ENCODE measurements at places on chromosomes 7 and 10.

DNA sequence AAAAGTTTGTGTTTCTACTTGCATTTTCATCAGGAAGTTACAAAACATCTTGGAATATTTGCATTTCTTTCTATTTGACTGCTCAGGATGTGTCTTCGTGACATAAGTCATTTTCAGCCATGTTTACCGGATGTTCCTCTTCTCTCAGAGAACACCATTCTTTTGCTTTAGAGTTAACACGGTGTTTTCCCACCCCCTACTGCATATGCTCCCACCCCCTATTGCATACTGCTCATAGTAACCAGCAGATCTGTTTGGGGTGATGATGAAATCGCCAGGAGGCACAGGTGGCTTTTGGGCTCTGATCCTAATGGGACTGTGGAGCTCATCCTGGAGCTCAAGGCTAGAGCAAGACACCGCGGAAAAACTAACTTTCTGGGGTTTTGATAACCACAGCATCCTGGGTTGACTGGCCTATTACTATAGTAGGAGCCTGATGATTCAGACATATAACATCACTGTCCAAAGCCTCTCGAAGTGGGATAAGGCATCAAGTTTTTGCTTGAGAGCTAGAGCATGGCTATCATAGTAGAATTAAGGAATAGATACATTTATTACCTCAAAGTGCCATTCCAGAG lies 65.1 kb upstream of the BET1 start:
- no peak for DNase-seq

DNA sequence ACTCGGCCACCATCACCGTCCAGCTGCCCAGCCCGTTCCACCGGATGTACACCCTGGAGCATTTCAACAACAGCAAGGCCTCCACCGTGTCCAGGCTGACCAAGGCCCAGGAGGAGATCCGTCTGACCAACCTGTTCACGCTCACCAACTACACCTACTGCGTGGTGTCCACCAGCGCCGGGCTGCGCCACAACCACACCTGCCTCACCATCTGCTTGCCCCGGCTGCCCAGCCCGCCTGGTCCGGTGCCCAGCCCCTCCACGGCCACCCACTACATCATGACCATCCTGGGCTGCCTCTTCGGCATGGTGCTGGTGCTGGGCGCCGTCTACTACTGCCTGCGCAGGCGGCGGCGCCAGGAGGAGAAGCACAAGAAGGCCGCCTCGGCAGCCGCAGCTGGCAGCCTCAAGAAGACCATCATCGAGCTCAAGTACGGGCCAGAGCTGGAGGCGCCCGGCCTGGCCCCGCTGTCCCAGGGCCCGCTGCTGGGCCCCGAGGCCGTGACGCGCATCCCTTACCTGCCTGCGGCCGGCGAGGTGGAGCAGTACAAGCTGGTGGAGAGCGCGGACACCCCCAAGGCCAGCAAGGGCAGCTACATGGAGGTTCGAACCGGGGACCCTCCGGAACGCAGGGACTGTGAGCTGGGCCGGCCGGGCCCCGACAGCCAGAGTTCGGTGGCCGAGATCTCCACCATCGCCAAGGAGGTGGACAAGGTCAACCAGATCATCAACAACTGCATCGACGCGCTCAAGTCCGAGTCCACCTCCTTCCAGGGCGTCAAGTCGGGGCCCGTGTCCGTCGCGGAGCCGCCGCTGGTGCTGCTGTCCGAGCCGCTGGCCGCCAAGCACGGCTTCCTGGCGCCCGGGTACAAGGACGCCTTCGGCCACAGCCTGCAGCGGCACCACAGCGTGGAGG lies 75.8 kb downstream of the ELFN1 start:
- no peak for DNase-seq

- no peak for DNase-seq
These were observed 686.9 kb upstream of the C7orf33 start for GRCh38 chr7:147903536-147904218.

GRCh38 chr7:29622335-29623265 lies 59.0 kb downstream of the PRR15 start:
- no peak for DNase-seq

- no peak for DNase-seq
These were observed 246.2 kb downstream of the ETV1 start for GRCh38 chr7:13743226-13743625.

DNA sequence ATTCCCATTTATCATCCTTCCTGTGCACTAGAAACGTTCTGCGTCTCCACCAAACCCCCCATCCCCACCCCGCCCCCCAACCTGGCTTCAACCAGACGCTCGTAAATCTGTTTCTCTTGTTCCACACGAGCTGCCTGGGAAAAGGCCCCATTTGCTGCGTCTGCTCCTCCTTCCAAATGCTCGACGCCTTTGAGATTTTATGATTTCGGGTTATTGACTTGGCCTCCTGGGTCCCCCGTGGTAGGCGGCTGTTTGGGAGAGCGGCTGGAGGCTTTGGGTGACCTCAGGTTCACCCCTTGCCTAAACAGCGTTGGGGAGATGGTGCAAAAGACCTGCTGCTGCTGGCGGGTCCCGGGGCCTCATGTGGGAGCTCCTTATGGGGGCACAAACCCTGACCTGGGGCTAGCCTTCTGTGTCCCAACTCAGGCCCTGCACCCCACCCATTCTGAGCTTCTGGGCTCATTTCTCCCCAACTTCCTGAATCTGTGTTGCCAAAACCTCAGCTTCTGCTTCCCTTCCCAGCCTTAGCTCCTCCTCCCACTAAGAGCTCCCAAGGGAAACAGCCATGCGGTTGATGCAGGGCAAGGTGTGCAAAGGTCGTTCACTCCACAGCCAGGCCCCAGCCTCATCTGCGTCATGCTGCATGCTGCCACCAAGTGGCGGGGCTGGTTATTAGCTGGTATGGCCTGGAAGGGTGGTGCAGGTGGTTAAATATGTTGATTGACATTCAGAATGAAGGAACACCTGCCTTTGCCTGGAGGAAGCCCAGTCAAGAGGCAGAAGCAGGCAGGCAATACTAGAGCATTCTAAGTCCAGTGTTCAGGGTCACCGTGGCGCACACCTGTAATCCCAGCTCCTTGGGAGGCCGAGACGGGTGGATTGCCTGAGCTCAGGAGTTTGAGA lies 49.1 kb upstream of the ELN start:
- DNase-seq = no peak

- no peak for DNase-seq
These were observed 5.7 kb downstream of the GRID2IP start for GRCh38 chr7:6545398-6546126.

DNA sequence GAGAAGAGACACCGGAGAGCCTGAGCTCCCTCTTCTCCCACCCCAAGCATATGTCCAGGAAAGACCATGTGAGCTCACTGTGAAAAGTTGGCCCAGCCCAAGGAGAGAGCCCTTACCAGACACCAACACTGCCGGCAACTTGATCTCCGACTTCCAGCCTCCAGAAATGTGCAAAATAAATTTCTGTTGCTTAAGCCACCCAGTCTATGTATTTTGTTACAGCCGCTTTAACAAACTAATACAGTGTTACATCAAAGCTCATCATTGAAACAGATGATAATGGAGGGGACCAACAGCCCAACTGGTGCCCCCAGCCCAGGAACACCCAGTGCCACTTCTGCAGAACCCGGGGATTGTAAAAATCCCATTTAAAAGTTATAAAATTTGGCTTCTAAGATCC lies 18.9 kb downstream of the RGR start:
- DNase-seq = no peak

DNA sequence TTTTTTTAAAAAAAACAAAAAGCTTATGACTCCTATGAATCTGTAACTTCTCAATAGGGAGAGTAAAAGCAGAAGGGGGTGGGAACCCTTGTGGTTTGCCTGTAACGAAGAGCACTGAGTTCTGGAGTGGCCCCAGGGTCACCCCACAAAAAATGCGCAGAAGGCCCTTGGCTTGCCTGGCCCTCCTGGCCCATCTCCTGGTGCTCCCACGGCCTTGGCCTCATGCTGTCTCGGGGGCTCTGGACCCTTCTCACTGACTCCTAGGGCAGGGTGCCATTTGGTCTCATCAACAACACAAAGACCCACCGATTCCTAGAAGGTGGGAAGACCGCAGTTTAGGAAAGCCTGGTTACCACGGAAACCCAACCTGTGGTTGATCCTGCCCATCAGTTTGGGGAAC lies 40.8 kb downstream of the ZNF467 start:
- no peak for DNase-seq

GRCh38 chr10:63161592-63161991 lies 28.5 kb downstream of the NRBF2 start:
- DNase-seq = no peak

DNA sequence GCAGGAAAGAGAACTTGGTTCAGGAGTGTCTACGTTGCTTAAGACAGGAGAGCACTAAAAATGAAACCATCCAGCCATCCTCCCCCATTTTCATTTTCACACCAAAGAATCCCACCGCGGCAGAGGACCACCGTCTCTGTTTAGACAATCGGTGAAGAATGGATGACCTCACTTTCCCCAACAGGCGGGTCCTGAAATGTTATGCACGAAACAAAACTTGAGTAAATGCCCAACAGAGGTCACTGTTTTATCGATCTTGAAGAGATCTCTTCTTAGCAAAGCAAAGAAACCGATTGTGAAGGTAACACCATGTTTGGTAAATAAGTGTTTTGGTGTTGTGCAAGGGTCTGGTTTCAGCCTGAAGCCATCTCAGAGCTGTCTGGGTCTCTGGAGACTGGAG lies 1.4 kb upstream of the IL6 start:
- no peak for DNase-seq

Data from stimulated activated CD4-positive, alpha-beta T cell treated with anti-CD3 and anti-CD28 coated beads, Interleukin-12 subunit alpha, Interleukin-12 subunit beta, amount 100 ng/mL, for 4 hours (primary cell).